ENCODE measurements at places on chromosomes 6 and 20. TPM values are rescaled to one million over a fixed set of nuclear protein-coding genes. Genes with fewer than 3 reads are reported as not detected.
A peak's percentile ranks its signal among the peaks of the same experiment; 100 is the strongest.

DNA sequence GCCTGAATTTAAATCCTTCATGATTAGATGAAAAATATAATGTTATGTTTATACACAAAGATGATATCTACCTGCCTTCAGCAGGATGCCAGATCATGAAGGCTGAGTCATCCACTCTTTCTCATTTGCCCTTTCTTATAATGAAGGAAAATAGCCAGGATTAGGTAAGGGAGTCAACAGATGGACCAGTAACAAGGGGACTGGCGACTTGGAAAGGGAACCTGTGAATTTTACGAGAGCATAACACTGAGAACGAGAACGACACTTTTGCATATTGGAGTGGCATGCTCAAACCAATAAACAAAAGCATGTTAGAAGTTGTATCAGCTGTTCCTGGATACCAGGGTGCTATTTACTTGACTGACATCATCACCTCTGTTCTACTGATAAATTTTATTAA lies 154.0 kb downstream of the LAMP5 start:
- no peak overlapping the region for H3K4me3 ChIP-seq
- no peaks in the 10 kb centered on the region for H3K27me3 ChIP-seq
- DNase-seq = no peak
- no peak overlapping the region for H3K27ac ChIP-seq

Gene OPRM1
- total RNA-seq = not detected

- H3K27me3 ChIP-seq = no peaks in the 10 kb centered on the region
- H3K27ac ChIP-seq = peak overlapping the region; percentile 35
- peaks cover 4% of the 10 kb centered on the region for H3K4me1 ChIP-seq
- peak overlapping the region; percentile 70 for H3K4me3 ChIP-seq
These were observed 697 bp upstream of the CEP43 start for GRCh38 chr6:166998256-166999144.

Gene ANKRD66
- total RNA-seq = not detected

Gene CPNE5
- total RNA-seq = 0.26 TPM

DNA sequence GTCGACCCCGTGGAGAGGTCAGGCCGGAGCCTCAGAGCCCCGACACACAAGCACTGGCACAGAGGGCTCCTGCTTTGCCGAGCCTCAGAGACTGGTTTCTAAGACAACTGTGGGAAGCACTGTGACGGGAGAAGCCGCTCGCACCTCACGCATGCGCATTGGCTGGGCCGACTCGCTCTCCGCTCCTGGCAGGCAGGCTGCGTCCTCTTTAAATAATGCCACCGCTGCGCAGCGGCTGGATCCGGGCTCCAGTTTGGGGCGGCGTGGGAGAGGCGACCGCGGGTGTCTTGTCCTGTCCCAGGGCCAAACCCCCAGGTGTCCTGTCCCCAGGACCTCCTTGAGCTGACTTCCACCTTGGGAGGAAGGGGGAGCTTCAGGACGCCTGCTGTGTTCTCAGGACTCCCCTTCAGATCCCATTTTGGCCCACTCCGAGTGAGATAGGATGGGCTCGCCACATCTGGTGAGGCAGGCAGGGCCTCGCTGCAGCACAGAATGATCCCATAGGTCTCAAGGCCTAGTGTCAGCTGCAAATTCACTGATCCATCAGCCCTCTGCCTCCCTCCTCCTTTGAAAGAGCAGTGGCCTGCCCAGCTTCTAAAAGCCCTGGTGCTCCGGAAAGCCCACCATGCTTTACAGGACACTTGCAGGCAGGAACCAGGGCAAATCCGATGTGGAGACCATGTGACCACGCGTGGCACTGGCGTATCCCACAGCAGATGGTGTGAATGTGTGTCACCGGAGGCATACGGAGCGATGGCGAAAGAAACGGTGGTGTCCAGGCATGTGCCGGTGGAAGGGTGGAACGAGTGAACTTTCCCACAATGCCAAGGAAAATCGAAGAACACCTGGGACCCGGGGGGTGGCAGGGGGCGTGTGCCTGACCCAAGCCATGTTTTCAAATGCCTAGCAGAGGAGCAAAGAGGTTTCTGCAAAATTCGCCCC lies 169.3 kb upstream of the ZNF337 start:
- H3K27me3 ChIP-seq = peaks cover 19% of the 10 kb centered on the region
- peaks cover 6% of the 10 kb centered on the region for H3K4me1 ChIP-seq
- no peak overlapping the region for H3K27ac ChIP-seq

Data from fibroblast of lung (primary cell).